ENCODE measurements at places on chromosomes 1 and 21.

GRCh38 chr21:29117372-29117955 is 13.0 kb upstream of the MAP3K7CL start:
- no peak for DNase-seq

DNA sequence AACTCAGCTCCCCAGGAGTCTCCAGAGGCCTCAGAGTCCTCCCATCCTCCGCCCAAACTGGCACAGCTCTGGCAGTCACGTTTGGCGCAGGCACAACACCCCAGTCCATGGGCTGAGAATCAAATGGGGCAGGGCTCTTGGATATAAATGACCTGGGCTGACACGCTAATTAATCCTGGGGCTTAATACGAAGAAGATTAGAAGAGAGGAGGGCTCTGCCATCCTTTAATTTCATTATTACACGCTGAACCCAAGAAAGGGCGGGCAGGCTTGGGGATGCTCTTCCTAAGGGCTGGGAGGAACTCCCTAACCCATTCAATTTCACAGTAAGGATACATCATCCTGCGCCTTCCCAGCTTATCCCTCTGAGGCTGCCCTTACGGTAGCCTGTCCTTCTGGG is 2.4 kb downstream of the GRIK3 start:
- no peak for DNase-seq

GRCh38 chr1:76881762-76882161 is 14.5 kb downstream of the ST6GALNAC5 start:
- no peak for DNase-seq

DNA sequence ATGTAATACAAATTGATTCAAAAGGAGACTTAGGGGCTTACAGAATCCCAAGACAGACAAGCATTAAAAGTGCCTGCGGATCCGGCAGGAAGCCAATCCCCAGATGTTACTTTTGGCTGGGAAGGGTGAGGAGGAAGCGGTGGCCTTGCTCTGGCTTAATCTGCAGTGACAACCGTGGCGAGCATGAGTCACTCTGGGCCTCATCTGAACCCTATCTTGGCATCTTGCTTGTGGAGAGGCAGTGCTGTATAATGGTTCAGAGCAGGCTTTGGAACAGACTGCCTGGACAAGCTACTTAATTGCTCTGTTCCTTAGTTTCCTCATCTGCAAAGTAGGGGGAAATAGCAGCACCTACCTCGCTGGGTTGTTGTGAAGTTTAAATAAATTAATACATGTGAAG is 74.1 kb downstream of the XCL2 start:
- no peak for DNase-seq

DNA sequence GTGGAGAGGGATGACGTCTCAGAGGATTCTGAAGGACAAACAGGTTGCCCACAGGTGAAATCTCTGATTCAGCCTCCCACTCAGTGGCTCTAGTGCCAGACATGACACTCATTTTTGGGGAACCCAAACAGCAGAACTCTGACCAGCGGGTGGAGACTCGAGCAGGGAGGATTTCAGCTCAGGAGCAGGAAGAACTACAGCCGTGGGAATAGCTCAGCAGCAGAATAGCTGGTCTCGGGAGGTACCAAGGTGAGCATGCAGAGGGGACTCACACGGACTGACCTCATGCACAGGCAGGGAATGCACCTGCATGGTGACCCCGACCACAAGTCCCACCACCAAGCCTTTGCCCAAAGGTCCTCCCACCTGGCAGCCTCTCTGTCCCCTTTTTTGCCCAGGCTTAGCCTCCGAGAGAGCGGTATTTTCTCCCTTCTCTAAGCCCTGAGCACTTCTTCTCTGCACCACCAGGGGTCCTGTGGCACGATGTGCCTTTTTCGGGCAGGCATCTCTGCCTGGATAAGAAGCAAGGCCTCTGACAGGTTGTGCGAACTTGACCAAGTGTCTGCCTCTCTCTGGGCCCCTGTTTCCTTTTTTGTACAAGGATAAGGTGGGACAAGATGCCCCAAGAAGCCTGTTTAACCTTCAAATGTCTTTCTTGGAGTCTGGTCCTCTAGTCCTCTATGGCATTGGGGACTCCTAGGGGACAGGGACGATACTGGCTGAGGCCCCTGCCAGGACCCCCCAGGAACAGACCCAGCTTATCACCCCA is 8.8 kb upstream of the FGR start:
- no peak for DNase-seq

DNA sequence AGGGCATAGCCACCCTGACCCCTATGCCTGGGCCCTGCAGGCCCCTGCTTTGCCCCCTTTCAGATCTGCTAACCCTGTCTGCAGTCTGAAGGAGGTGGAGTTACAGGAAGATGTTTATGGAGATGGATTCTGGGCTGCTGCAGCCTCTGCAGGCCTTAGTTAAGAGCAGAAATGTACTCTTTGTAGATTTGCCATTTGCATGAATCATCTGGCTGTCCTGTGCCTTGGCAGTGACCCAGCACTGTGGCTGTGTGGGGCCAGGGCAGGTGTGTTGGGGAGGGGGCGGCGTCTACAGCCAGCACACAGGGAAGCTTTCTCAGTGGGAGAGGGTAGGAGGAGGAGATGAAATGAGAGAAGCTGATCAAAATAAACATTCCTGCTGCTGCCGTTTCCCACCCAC is 867.3 kb downstream of the PLA2G4A start:
- DNase-seq: no peak

- DNase-seq: no peak
Measured at GRCh38 chr1:38152351-38153065, 105.9 kb upstream of the POU3F1 start.

GRCh38 chr1:201619513-201619912 is 80.6 kb downstream of the NAV1 start:
- no peak for DNase-seq

GRCh38 chr21:27580276-27580675 is 613.4 kb upstream of the ADAMTS5 start:
- no peak for DNase-seq

DNA sequence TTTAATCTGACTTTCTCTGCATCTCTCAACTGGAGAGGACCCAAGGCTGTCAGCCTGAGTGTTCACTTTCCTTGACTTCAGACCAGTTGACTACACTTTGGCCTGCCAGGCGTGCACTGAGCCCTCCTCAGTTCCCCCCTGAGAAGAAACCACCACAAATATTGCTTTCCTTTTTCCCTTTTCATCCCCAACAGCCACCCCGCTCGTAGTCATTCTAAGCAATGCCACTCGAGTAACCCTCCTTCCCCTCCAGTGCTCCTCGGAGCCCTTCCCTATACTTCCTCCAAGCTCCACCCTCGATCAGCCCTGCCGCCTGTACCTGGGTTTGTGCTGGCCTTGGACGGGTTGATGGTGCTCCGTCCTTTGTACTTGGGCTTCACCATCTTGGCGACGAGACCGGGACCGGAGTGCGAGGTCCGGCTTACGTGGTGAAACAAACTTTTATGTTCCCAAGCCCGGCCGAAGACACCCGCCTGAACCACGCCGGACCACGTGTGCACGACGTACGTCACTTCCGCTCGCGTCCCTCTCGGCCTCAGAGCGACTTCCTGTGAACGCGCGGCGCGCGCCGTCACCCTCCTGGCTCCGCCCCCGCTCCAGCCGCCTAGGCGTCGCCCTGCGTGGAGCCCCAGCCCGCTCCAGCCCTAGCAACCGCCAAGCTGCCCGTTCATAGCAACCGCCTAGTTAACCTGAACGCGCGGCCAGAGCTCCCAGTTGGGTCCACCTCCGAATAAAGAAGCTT is at the start of gene GNL2:
Gene GNL2, minus strand, starts transcription at position 498 of the 742 bp plus-strand sequence. Its CDS starts 115 bp downstream, at position 383.
- DNase-seq: peak; percentile 91

DNA sequence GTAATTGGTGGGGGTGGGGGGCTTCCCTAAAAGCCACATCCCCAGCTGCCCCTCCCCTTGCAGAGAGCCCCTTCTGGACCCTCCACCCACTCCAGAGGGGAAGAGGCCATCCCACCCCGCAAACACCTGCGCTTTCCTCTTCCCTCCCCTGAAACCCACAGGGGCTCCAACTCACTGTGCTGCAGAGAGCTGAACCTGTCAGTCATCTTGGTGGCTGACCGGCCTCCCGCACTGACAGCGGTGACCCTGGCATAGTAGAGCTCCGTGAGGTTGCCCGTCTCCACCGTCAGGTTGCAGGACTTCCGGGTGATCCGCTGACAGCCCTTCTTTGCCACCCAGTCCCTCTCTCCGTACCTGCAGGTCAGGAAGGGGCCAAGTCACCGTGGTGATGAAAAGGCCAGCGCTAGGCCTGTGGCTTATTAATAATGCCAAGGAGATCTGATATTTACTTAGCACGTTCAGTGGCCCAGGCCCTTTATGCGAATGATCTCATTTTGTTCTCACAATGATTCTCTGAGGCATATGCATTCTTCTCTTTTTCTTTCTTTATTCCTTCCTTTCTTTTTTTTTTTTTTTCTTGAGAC is 5.9 kb downstream of the IL22RA1 start:
- no peak for DNase-seq

GRCh38 chr1:99331083-99331482 is 66.8 kb downstream of the PLPPR4 start:
- DNase-seq: no peak

DNA sequence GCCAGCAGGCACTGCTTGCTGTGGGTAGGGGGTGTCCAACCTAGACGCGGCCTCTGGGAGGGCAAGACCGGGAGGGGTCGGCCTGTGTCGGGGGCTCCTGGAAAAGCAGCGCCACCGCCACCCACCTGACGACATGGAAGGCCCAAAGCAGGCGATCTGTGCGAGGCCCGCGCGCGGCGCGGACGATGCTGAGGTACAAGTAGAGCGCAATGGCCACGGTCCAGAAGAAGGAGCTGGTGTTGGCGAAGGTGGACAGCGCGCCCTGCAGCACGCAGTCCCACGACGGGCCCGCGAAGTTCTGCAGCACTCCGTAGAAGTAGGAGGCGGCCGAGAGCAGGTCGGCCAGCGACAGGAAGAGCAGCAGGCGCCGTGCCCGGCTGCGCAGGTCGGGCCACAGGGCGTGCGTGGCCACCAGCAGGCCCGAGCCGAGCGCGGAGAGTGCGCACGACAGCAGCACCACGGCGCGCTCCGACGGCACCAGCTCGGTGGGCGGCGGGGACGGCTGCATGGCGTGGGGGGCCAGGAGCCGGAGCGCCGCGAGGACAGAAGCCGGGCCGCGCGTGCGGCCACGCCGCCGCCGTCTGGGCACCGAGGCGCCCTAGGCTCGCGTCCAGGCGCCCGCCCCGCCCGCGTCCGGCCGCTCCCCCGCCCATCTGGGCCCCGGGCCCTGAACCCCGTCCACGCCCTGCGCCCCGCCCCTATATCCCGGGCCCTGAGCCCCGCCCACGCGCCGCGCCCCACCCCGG is at the start of gene GPR157:
Gene GPR157, minus strand, starts transcription at position 583 of the 746 bp plus-strand sequence. Its CDS starts 75 bp downstream, at position 508.
- DNase-seq: peak; percentile 81

DNA sequence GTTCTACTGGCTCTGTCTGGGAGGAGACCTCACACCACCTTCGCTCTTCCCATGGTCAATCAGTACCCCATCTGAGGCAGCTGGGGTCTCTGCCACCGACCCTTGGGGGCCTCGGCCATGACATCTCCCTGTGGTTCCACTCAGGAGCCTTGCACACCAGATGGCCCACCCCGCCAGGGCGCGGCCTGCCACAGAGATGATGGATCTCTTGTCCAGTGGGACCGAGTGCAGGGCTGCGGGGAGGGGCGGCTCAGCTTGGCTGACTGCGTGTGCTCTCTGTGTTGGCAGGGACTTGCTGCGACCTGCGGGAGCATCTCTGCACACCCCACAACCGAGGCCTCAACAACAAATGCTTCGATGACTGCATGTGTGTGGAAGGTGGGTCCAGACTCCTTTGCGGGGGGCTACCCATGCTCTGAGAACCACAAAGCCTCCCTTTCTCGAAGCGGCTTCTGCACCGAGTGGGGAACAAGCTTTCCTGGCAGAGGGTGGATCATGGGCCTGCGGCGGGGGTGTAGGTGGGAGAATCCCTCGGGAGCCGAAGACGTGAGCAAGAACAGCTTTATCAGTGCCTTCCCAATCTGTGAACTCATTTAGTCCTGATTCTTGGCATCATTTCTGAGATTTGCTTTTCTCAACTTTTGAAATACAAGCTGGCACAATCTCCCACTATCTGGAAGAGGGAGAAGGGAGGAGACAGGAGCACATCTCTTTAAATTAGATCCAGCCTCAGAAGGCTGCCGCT is 20.9 kb upstream of the AGTRAP start:
- no peak for DNase-seq

- no peak for DNase-seq
Measured at GRCh38 chr1:94658221-94658620, 116.7 kb upstream of the F3 start.

GRCh38 chr1:212640223-212640878 is 31.8 kb downstream of the ATF3 start:
- no peak for DNase-seq

DNA sequence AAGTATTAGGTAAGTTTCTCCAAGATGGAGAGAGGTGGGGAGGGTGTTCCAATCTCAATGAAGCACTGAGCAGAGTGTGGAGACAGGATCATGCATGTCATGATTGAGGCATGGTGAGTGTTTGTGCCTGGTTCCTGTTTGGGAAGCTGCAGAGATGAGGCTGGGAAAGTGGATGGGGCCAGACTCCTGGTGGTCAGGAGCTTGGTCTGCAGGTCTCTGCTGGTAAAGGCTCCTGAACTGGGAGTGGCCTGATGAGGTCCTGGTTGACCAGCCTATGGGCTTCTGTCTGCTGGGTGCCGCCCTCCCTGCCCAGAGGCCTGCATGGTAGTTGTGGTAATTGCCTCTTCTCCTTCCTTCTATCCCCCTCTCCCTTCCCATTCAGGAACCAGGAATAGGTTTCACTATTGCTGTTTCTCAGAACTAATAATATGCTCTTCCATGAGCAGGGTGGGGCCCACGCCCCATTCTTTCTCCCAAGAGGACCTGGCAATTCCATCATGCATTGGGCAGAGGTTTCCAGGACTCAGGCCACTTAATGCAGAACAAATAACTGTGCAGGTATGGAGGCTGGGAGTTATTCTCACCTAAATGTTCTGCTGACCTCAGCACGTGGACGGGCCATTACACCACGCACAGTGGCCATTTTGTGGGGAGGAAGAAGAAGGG is 24.5 kb downstream of the PROK1 start:
- DNase-seq: no peak

GRCh38 chr21:25103500-25104207 is 503.6 kb downstream of the MRPL39 start:
- no peak for DNase-seq

DNA sequence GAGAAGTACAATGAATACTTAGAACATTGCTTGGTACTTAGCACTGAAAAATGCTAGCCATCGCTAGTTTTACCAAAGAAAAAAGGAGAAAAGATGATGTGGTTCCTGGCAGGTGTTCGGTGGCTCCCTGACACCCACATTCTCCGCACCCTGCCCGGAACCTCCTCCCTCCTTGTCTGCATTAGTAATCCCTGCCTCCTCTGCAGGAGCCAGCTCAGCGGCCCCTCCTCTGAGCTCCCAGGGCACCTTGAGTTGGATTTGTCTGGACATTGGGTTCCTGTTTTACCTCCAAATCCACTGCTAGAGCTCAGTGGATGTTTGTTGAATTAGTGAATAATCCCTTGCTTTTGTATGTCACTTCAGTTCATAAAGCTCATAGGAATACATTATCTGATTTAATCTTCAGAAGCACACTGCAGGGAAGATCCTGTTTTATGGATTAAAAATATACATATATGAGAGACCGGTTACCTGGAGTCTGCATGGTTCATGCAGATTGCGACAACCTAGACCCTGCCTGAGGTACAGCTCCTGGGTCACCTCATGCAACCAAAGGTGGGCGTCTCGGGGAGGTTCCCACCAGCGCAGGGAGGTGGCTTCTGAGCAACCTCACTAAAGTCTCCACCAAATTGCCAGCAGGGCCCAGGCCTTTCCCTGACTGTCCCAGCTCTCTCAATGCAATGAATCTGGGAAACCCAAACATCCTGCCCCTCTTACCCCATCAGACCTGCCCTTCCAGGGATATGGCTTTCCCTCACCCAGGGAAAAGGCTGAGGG is 24.2 kb downstream of the PCAT6 start:
- no peak for DNase-seq
